ENCODE measurements at places on chromosomes 11 and 22.
A peak's percentile ranks its signal among the peaks of the same experiment; 100 is the strongest.

- no peaks in the 10 kb centered on the region for H3K4me1 ChIP-seq
- no peak for DNase-seq
- H3K27ac ChIP-seq: no peak overlapping the region
- no peaks in the 10 kb centered on the region for H3K36me3 ChIP-seq
- H3K27me3 ChIP-seq: no peaks in the 10 kb centered on the region
Observed at GRCh38 chr11:95668131-95668530, 121.5 kb downstream of the FAM76B start.

DNA sequence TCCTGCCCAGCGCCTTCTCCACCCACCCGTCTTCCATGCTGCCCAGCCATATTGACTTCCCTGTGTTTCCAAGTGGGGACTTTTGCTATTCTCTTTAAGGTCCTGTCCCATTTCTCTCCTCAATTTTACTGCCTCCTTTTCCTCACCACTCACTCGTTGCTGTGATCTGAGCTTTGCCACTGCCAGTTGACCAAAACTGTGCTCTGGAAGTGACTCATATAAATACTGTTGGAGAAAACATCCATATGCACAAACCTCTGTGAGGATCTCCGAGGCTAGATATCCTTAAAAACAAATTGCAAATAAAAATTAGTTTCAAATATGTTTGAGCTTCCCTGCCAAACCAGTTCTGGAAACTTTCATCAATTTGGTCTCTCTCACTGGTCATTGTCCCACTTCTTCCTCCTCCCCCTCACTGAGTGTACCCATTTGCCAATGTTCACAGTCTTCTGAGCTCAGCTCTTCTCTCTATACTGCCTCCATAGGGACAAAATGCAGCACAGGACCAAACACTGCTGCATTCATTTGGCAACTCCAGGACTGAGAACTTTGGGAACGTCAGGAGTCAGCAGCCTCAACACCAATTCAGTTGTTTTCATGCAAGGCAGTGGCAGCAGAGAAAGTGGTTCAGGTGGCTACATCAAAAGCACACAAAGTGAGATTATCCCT lies 34.0 kb upstream of the MMP13 start:
- H3K36me3 ChIP-seq: no peaks in the 10 kb centered on the region
- H3K27ac ChIP-seq: no peak overlapping the region
- H3K27me3 ChIP-seq: peaks cover 8% of the 10 kb centered on the region
- no peak overlapping the region for H3K4me3 ChIP-seq
- no peaks in the 10 kb centered on the region for H3K4me1 ChIP-seq

GRCh38 chr22:31691408-31691807 lies 29.4 kb upstream of the PISD start:
- H3K4me3 ChIP-seq: no peak overlapping the region
- no peaks in the 10 kb centered on the region for H3K27me3 ChIP-seq
- peaks cover 21% of the 10 kb centered on the region for H3K36me3 ChIP-seq
- DNase-seq: no peak
- no peaks in the 10 kb centered on the region for H3K4me1 ChIP-seq

DNA sequence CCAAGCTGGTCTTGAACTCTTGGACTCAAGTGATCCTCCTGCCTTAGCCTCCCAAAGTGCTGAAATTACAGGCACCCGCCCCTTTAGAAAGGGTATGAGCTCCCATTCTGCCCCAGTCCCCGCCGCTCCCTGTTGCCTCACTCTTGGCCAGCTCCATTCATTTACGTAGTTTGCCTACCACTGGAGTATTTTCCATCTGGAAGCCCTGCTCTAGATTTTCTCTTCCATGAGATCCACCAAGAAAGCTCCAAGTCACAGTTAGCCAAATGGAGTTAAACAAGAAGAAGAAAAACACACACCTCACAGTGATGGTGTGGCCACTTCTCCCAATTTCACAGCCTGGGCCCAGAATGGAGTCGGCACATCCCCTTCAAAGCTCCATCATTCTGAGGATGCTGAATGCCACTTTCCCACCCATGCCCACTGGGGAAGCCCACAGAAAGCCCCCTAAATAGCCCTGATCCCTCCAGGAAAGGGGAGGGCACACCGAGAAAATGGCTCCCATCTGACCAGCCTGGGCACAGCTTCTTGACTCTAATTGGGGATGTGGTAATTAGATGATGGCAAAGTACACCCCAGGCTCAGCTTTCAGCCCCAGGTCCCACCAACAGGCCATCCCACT lies 381.2 kb downstream of the MN1 start:
- peaks cover 13% of the 10 kb centered on the region for H3K4me1 ChIP-seq
- H3K4me3 ChIP-seq: no peak overlapping the region
- no peak for DNase-seq
- peaks cover 10% of the 10 kb centered on the region for H3K27me3 ChIP-seq

DNA sequence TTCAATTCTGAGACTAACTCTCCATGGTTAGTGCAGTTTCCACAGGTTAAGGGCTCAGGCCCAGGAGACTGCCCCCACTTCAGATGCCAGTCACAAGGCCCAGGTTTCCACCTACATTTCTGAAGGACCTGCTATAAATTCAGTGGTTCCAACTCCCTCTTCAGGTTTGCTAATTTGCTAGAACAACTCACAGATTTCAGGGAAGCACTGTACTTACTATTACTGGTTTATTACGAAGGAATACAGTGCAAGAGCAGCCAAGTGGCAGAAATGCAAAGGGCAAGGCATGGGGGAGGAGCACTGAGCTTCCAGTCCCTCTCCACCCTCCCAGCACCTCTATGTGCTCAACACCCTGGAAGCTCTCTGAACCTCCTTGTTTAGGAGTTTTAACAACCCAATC lies 39.3 kb upstream of the SPON1 start:
- no peak overlapping the region for H3K4me3 ChIP-seq
- H3K36me3 ChIP-seq: no peaks in the 10 kb centered on the region
- H3K27ac ChIP-seq: no peak overlapping the region

DNA sequence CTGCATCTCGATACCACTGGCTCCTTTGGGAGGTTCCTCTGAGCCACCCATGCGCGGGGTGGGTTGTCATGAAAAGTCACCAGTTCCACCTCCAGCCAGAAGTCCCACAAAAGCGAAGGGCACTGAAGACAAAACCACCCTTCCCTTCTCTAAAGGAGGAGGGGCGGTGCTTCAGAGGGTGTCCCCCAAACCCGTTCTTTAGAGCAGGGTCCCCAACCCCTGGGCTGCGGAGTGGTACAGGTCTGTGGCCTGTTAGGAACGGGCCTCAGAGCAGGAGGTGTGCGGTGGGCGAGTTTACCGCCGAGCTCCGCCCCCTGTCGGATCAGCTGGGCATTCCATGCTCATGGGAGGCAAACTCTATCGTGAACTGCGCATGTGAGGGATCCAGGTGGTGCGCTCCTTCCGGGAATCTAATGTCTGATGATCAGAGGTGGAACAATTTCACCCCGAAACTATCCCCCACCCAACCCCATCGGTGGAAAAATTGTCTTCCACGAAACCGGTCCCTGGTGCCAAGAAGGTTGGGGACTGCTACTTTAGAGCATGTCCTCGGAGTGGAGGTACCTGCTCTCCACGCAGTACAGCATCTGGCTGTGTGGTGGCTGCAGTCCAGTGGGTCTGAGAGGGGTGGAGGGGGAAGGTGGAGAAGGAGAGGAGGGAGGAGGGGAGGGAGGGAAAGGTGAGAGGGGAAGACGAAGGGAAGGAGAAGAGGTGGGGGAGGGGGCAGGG lies 72.9 kb upstream of the SEPTIN5 start:
- no peaks in the 10 kb centered on the region for H3K36me3 ChIP-seq
- DNase-seq: peak; percentile 62
- H3K4me1 ChIP-seq: no peaks in the 10 kb centered on the region
- no peak overlapping the region for H3K27ac ChIP-seq
- H3K4me3 ChIP-seq: peak overlapping the region; percentile 61
- H3K27me3 ChIP-seq: peaks cover 24% of the 10 kb centered on the region

All from progenitor cell of endocrine pancreas (in vitro differentiated cells).